ENCODE measurements at places on chromosomes 3 and 15. TPM values are rescaled to one million over a fixed set of nuclear protein-coding genes. Genes with fewer than 3 reads are reported as not detected.
A peak's percentile ranks its signal among the peaks of the same experiment; 100 is the strongest.

PARP15 gene
- 13.2 TPM for total RNA-seq

TBC1D5 gene
- 31.4 TPM for total RNA-seq

ARNT2 gene
- total RNA-seq = 0.05 TPM

MKRN2OS gene
- total RNA-seq = not detected

C2CD4B gene
- 0.83 TPM for total RNA-seq

SH2D7 gene
- not detected for total RNA-seq

TBL1XR1 gene
- total RNA-seq = 184 TPM

LSAMP gene
- not detected for total RNA-seq

PLIN1 gene
- not detected for total RNA-seq

ZXDC gene
- 29.2 TPM for total RNA-seq

VPS39 gene
- 63.8 TPM for total RNA-seq

GRCh38 chr3:148233403-148233802 is 464.3 kb upstream of the AGTR1 start:
- DNase-seq = no peak
- H3K4me1 ChIP-seq = no peaks in the 10 kb centered on the region
- H3K4me3 ChIP-seq = no peak overlapping the region
- peaks cover 1% of the 10 kb centered on the region for H3K27me3 ChIP-seq
- H3K27ac ChIP-seq = no peak overlapping the region

DNA sequence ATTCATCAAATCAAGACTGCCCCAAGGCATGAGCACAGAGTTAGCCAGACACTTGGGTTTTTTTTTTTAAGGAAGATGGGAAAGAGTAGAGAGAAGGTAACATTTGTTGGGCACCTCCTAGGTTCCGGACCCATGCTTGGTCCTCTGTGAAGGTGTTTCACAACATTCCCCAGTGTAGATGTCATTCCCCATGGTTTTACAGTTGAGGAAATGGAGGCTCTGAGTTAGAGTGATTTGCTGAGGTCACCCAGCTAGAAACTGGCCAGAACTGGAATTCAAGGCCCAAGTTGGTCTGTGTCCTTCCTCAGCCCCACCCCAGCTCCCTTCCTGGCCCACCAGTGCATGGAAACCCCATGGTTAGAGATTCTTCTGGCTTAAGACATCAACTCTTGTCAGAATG is 19.9 kb downstream of the WNT7A start:
- no peak overlapping the region for H3K27ac ChIP-seq
- H3K4me1 ChIP-seq = peaks cover 2% of the 10 kb centered on the region
- H3K4me3 ChIP-seq = no peak overlapping the region
- no peaks in the 10 kb centered on the region for H3K36me3 ChIP-seq
- DNase-seq = no peak
- peaks cover 13% of the 10 kb centered on the region for H3K27me3 ChIP-seq

DNA sequence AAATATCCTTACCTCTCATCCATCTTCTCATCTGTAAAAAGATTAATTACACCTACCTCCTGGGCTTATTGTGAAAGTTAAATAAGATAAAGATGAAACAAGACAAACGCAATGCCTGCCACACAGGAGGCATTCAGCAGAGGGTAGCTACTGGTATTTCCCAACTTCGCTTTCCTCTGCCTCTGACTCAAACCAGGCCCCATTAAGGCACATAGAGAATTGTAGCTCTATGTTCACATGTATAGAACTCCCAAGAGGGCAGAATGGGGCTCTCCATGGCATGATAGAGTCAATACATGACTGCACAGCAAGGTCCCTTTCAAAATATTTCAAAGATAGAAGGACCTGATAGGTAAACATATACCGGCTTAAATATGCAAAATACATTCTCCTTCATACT is 1.4 kb downstream of the LYSMD2 start:
- H3K27me3 ChIP-seq = peaks cover 2% of the 10 kb centered on the region
- H3K4me3 ChIP-seq = peak overlapping the region; percentile 84
- no peak for DNase-seq
- H3K27ac ChIP-seq = peak overlapping the region; percentile 85
- H3K4me1 ChIP-seq = peaks cover 58% of the 10 kb centered on the region
- peaks cover 22% of the 10 kb centered on the region for H3K36me3 ChIP-seq

DNA sequence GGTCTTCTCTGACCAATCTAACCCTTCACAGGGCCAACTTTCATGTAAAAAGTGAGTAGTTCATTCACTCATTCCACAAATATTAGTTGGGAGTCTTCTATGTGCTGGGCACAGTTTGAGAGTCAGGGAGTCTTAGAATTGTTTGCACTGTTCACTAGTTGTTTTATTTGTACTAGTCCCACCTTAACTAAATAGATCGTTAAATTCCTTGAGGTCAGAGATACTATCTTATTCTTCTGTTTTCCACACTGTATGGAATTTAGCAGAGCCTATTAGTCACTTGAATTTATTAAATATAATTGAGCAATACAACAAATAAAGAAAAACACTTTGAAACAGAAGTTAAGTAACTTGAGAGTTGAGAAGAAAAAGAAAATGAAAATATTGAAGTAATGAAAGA is 40.8 kb upstream of the SPTSSB start:
- H3K27me3 ChIP-seq = peaks cover 21% of the 10 kb centered on the region
- H3K27ac ChIP-seq = no peak overlapping the region
- no peak for DNase-seq
- H3K4me3 ChIP-seq = no peak overlapping the region

DNA sequence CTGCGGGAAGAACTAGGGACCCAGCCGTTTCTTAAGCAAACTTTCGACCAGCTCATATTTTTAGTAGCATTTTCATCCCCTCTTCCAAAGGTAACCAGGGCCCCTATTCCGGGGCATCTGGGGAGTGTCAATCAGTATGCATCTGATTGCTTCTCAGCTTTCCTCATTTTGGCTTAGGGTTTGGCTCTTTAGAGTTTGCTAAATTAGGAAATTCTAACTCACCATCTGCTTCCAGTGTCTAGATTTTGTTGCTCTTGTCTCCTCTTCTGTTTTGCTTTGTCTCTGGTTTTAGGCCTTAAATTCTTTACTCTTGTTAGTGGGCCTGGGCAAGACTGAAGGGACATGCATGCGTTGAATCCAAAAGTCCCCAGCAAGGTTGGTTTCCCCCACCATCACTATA is 9.6 kb upstream of the ABTB1 start:
- H3K27me3 ChIP-seq = peaks cover 14% of the 10 kb centered on the region
- no peak for DNase-seq
- no peak overlapping the region for H3K27ac ChIP-seq
- H3K4me1 ChIP-seq = no peaks in the 10 kb centered on the region
- H3K4me3 ChIP-seq = no peak overlapping the region

DNA sequence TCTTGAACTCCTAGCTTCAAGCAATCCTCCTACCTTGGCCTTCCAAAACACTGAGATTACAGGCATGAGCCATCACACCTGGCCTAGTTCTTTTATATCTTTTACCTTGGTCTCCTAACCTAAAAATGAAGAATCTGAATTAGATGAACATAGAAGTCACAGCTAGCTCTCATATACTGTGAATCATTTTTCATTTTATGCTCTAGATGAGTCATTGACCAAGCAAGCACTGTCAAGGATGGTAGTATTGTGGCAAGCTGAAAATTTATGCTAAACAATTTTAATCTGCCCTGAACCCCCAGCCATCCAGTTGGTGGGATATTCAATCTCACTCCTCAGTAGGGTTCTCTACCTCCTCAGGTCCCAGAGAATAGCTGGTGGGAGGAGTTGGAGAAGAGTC is 48.3 kb upstream of the DNAJC13 start:
- peaks cover 3% of the 10 kb centered on the region for H3K27me3 ChIP-seq
- H3K36me3 ChIP-seq = no peaks in the 10 kb centered on the region
- H3K27ac ChIP-seq = no peak overlapping the region
- no peaks in the 10 kb centered on the region for H3K4me1 ChIP-seq
- H3K4me3 ChIP-seq = no peak overlapping the region

DNA sequence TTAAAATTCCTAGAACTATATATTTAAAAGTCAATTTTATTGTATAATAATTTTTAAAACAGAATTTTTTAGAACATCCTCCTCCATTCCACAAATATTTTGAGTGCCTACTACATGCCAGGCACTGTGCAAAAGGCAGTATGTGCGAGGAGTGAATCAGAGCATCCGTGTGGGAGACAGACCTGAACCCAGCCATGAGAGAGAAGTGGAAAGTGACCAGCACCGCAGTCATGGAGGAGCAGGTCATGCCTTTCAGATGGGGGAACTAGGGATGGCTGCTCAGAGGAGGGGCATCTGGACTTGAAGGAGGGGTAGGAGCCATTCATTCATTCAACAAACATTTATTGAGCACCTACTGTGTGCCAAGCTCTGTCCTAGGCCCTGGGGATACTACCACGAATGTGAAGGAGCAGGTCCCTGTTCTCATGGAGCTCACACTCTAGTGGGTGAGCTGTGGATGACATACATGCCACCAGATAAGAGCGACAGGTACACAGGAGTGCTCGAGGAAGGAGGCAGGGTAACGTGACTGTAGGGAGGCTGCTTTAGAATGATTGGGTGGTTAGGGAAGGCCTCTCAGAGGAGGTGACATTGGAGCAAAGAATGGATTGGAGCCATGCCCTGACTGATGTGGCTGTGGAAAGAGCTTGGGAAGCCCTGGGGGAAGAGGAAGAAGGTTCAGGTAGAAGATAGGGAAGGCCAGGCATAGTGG is 3.1 kb upstream of the CHRNA3 start:
- H3K27ac ChIP-seq = no peak overlapping the region
- H3K36me3 ChIP-seq = no peaks in the 10 kb centered on the region
- H3K4me3 ChIP-seq = no peak overlapping the region
- DNase-seq = no peak
- H3K4me1 ChIP-seq = no peaks in the 10 kb centered on the region
- peaks cover 49% of the 10 kb centered on the region for H3K27me3 ChIP-seq

- H3K27me3 ChIP-seq = peaks cover 4% of the 10 kb centered on the region
- no peaks in the 10 kb centered on the region for H3K36me3 ChIP-seq
- DNase-seq = no peak
- no peak overlapping the region for H3K4me3 ChIP-seq
These were observed 91.1 kb upstream of the RNF7 start for GRCh38 chr3:141646760-141647561.

DNA sequence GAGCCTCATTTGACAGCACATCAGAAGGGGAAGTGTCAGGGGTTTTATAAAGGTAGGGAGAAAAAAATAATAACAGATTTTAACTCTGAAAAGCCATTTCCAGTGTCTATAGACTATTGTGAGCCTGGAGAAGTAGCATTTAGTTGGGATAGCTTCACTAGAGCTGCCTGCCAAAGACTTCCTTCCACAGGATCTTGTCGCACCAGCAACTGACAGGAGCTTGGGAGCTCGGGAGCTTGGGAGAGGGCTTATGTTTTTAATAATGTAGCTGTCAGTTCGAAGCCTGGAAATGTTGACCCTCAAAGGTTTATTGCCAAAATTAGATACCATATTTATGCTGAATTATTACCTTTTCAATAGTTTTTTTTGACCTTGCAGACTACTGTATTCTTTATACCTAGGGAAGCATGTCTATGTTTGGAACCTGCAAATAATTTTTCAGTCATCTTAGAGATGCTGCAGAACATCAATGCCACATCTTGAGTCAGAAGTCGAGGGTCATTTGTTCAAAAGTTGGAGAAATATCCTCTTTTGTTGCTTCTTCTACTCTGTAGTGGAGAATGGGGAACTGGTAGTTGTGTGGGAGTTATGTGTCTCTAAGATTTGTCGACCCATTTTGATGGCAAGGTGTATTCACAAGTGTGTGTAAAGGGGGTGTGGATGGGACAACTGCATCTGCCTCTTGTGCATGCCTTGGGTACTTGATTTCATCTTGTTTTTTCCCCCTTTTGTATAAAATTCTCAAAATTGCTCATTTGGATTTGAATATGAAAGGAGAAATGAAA is 41.7 kb downstream of the ARPP21 start:
- no peak overlapping the region for H3K27ac ChIP-seq
- no peak overlapping the region for H3K4me3 ChIP-seq
- H3K36me3 ChIP-seq = no peaks in the 10 kb centered on the region
- peaks cover 2% of the 10 kb centered on the region for H3K27me3 ChIP-seq

DNA sequence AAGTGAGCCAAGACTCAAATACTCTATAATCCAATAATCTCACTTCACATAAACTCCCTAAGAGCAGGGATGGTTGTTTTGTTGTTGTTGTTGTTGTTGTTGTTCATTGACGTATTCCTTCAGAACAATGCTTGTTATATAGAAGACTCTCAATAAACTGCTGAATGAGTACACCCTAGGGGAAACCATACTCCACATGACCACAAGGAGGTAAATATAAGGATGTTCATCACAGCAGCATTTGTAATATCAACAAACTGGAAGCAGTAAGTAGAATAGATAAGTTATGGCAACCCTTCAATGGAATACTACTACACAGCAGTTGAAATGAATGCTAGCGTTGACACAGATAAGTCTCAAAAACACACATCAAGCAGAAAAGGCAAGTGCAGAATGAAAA is 62.4 kb upstream of the STIMATE start:
- no peak overlapping the region for H3K4me3 ChIP-seq
- no peak for DNase-seq
- no peaks in the 10 kb centered on the region for H3K27me3 ChIP-seq
- peaks cover 18% of the 10 kb centered on the region for H3K36me3 ChIP-seq

- H3K4me1 ChIP-seq = peaks cover 32% of the 10 kb centered on the region
- no peak for DNase-seq
- peaks cover 10% of the 10 kb centered on the region for H3K36me3 ChIP-seq
- H3K4me3 ChIP-seq = peak overlapping the region; percentile 98
- H3K27ac ChIP-seq = peak overlapping the region; percentile 73
These were observed 620 bp upstream of the ANP32A start for GRCh38 chr15:68821190-68821840.

- H3K27me3 ChIP-seq = no peaks in the 10 kb centered on the region
- peaks cover 74% of the 10 kb centered on the region for H3K4me1 ChIP-seq
- no peak for DNase-seq
- peak overlapping the region; percentile 86 for H3K27ac ChIP-seq
- H3K36me3 ChIP-seq = peaks cover 43% of the 10 kb centered on the region
These were observed 1.2 kb downstream of the SH3BP5 start for GRCh38 chr3:15331072-15331605.

- no peak overlapping the region for H3K4me3 ChIP-seq
- H3K36me3 ChIP-seq = no peaks in the 10 kb centered on the region
- H3K27ac ChIP-seq = no peak overlapping the region
- no peak for DNase-seq
These were observed 71.4 kb upstream of the ROPN1 start for GRCh38 chr3:124063197-124063909.

DNA sequence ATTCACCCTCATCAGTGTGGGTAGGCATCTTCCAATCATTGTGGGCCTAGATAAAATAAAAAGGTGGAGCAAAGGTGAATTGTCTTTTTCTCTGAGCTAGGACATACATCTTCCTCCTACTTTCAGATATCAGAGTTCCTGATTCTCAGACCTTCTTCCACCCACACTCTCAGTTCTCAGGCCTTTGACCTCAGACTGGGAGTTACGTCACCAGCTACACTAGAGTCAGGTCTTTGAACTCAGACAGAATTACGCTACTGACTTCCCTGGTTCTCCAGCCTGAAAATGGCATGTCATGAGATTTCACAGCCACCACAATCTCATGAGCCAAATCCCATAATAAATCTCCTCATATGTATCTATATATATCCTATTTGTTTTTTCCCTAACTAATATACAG is 39.0 kb downstream of the STRIT1 start:
- no peak overlapping the region for H3K27ac ChIP-seq
- H3K4me1 ChIP-seq = no peaks in the 10 kb centered on the region
- DNase-seq = no peak
- H3K36me3 ChIP-seq = no peaks in the 10 kb centered on the region

GRCh38 chr3:134255404-134255803 is 4.7 kb upstream of the RYK start:
- DNase-seq = no peak
- H3K27ac ChIP-seq = no peak overlapping the region
- H3K36me3 ChIP-seq = peaks cover 4% of the 10 kb centered on the region

Data from activated T-helper 1 cell treated with anti-CD3 and anti-CD28 coated beads, Interleukin-12 subunit alpha, Interleukin-12 subunit beta, Interleukin-2, Interleukin-4 antibody, amounts not matched to agents 30 ng/mL and 10 ng/mL and 1 ng/mL, durations not matched to agents 14 hours and 24 hours and 36 hours (primary cell).